ENCODE measurements at places on chromosomes 3 and 15. TPM values are rescaled to one million over a fixed set of nuclear protein-coding genes. Genes with fewer than 3 reads are reported as not detected.

- DNase-seq: no peak
Measured at GRCh38 chr3:13550423-13550690, 1.4 kb downstream of the FBLN2 start.

GOLGA6B gene
- total RNA-seq: not detected

- DNase-seq: no peak
Measured at GRCh38 chr3:177237206-177237605, 39.9 kb upstream of the TBL1XR1 start.

- no peak for DNase-seq
Measured at GRCh38 chr15:100572362-100572983, 29.5 kb downstream of the LINS1 start.

DNA sequence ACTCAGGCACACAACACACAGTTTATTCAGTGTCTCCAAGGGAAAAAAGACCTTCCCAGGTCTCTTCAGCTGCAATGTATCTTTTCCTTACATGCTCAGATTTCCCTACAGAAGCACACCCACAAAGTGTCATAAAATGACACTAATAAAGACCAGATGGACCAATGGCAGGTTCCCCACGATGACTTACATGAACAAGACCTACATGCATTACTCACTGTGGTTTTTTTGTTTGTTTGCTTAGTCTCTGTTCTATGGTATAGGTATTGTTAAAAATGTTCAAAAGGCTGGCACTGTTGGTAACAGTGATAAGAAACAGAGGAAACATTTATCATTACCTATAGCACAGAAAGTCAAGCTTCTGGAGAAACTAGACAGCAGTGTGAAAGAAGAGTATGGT is 318.2 kb upstream of the TMCO5A start:
- no peak for DNase-seq

All from H1 (cell line).